NCI-H82 (cell line): ENCODE measurements at places on chromosomes 16 and 17.

GRCh38 chr16:66250686-66251431 is 115.6 kb upstream of the CDH5 start:
- DNase-seq = peak; percentile 10

- no peak for DNase-seq
These were observed 38.8 kb upstream of the DDX52 start for GRCh38 chr17:37682007-37682406.

DNA sequence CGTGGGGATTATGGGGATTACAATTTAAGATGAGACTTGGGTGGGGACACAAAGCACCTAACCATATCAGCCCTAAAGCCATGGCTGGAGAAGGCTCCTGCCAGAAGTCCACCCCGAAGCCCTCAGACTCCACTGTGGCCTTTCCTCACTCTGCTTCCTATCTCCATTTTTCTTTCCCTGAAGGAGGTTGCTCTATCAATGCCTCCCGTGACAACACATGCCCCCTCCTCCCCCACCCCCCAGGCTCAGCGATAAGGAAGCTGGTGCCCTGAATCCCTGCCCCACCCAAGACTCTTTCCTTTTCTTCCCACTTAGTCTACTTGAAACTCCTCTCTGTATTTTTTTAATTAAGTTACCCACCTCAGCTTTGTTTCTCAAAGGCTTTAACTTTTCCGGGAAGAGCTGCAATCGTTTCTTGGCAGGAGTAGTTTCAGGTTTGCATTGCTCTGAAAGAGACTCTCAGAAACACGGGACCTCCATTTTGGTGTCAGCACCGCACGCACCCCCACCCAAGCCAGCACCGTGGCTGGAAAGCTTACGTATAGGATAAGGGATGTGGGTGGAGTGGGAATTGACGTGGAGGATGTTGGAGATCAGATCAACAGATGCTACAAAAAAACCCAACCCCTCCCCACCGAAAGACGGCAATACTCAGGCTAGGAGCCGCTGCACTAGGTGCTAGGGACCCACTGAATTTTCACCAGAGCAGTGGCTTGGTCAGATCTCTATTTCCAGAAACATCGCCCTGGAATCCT is 15.2 kb upstream of the CA4 start:
- peak; percentile 81 for DNase-seq

- peak; percentile 34 for DNase-seq
These were observed 405.5 kb downstream of the CPPED1 start for GRCh38 chr16:12398029-12398682.

DNA sequence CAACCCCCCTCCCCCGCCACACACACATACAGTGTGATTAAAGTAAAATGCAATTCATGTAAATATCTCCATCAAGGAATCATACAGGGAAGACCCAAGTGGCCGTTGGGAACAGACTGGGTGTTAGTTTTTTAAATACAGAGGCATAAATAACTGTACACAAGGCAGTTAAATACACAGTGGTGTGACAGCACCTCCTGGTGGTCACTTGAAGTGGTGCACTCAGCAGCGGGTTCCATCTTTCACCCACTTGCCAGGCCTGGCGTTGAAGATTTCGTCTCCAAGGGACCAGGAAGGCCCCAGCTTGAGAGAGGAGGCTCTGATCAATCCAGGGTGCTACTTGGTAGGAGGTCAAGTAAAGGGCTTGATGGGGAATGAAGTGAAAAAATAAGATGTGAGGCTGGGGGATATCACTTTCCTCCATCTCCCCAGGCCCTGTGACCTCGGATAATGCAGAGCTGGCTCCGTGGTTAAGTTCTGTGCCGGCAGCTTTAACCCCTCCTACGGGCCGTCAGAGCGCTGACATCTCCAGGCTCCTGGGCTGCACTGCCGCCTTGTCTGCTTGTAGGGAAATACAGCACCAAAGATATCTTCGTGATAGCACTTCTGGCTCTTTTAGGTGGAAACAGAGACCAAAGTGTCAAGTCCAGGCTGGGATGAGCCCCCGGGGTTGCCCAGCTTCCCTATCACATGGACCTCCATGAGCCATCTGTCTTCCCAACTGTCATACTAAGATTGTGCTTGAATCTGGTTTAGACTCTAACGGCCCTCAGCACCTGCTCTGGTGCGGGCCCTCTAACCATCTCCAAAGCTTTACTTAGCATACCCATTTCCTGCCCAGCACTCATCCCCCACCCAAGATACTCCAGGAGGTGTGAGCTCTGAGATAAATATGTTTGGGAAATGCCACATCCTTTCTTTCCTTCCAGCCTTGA is 20.7 kb downstream of the LGALS9 start:
- DNase-seq = peak; percentile 78

DNA sequence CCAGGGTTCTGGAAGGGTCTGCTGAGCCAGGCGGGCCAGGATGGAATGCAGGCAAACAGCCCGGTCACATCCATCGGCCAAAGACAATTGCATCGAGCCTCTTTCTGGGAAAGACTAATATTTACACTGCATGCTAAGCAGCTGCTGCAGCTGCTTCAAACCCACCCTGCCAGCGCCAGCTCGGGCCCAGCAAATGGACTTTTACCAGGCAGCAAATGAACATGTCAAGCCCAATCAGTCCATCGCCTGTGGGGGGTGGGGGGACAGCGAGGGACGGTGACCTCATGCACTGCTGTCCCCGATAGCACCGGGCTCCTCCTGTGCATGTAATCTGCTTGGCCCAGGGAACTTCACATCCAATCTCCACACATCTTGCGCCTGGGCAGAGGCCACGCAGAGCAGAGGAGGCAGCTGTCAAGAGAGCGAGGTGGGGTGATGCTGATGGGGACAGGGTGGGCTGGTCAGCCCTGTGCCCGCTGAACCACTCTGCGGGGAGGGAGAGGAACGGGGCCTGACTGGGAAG is 39.4 kb upstream of the CDH5 start:
- no peak for DNase-seq

GRCh38 chr16:12542818-12543699 is 260.6 kb downstream of the CPPED1 start:
- peak; percentile 96 for DNase-seq

DNA sequence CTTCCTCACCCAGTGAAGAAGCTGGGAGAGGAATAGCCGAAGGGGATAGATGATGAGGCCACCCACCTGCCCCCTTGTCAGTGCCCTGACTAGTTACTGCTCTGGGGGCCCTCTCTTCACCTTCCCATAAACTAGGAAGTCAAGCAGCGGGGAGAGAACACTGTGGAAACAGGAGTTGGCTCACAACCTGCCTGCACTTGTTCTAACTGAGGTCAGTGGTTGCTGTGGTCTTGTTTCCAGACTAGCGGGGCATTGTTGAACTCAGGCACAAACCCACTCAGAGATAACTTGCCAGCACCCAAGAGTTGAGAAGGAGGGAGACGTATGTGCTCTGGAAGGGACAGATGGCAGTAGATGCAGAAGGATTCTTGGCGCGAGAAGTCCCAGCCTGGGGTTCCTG is 48.6 kb upstream of the DDX52 start:
- peak; percentile 42 for DNase-seq

GRCh38 chr16:79816081-79816497 is 215.6 kb upstream of the MAF start:
- DNase-seq = no peak

DNA sequence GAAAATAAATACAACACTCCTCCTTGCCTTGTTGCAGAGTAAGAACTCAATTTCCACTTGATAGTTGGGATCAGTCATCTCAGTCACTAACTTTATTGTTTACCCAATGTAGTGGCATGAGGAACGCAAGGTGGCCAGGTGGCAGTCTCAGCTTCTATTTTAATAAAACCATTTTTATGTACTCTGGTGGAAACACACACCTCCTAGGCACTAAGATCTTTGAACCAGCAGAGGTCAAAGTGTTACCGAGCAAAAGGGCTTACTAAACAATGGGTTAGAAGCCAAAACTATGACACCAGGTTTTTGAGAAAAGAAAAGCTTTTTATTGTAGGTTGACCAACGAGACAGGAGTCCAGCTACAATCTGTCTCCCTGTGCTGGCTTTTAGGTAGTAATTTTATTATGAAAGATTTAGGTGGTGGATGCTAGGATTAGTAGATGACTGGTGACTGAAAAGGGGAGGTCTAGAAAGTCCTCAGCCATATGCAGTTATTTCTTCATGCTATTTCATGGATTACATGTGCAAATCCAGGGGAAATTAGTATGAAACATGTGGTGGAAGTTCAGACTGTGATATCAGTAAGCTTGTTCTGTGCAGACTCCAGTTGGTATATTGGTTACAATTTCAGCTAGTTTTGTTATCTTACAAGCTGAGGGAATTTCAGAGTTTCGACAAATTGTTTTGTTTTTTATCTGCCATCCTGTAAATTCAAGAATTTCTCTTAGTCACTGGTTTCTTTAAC is 122.3 kb downstream of the PCTP start:
- DNase-seq = no peak

GRCh38 chr16:86977076-86977676 is 340.0 kb downstream of the C16orf95 start:
- DNase-seq = no peak

DNA sequence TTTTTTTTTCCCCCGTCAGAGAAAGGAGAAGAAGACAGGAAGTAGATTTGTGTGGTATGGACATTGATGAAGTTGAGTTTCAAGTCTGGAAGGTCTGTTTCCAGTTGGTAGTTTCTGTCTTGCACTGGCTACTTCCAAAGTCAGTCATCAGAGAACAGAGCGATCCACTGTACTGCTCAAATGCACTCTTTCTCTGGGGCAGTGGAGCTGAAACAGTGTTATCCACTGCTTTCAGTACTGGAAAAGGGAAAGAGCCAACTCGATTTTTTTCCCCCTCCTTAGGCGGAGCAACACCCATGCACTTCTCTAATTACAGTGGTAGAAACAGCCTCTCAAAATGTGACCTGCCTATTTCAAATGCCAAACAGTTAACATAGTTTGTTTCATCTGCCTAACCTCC is 7.4 kb downstream of the PRKCA start:
- no peak for DNase-seq

DNA sequence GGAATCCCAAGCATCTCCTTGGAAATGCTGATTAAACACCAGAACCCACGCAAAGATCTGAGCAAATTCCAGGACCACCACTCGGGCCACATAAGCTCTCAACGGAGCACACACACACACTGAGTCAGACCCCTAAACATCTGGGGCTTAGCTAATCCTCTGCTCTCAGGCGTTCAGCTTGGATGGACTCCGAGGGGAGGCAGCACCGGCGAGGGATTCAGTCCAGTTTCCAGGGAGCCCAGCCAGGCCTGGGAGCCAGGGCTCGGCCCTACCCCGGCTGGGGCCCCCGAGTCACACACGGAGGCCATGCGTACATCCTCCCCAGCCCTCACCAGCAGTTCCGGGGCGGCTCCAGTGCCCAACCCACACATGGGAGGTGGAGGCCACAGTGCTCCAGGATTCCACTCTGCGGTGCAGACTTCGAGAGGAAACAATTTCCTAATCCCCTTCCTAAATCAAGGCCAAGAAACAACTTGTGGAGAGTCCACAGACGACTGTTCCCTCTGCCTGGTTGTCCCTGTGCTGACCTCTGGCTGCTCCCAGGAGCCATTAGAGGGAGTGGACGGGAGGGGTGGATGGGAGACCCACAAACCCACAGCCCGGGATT is 70.5 kb downstream of the GAS7 start:
- DNase-seq = peak; percentile 89

- DNase-seq = no peak
These were observed 2.2 kb downstream of the CD300H start for GRCh38 chr17:74565126-74565525.

DNA sequence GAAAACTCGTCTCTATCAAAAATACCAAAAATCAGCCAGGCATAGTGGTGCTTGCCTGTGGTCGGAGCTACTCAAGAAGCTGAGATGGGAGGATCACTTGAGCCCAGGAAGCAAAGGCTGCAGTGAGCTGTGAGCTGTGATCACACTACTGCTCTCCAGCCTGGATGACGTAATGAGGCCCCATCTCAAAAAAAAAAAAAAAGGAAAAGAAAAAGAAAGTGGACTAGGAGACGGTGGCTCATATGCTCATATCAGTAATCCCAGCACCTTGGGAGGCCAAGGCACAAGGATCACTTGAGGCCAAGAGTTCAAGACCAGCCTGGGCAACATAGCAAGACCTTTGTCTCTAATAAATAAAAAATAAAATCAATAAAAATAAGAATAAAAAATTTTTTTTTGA is 8.8 kb upstream of the SUMO2 start:
- no peak for DNase-seq
